ENCODE measurements at places on chromosomes 11 and 22. TPM values are rescaled to one million over a fixed set of nuclear protein-coding genes. Genes with fewer than 3 reads are reported as not detected.

Gene SEPTIN5
- 37.7 TPM for polyA plus RNA-seq

Gene AMPD3
- 7.2 TPM for polyA plus RNA-seq

Gene NXPE1
- polyA plus RNA-seq = not detected

Gene SLC7A4
- polyA plus RNA-seq = 1.4 TPM

Gene OR4S1
- not detected for polyA plus RNA-seq

Gene BRSK2
- polyA plus RNA-seq = 1.7 TPM

Gene PANX3
- polyA plus RNA-seq = not detected

Gene YAP1
- polyA plus RNA-seq = 206 TPM

Gene NLRP6
- 0.24 TPM for polyA plus RNA-seq

Gene C1QTNF4
- 14.2 TPM for polyA plus RNA-seq

Measured in renal cortex interstitium (tissue), 15 donors.